Heart right ventricle (tissue), 16 donors: ENCODE measurements at places on chromosomes 6 and 20. TPM values are rescaled to one million over a fixed set of nuclear protein-coding genes. Genes with fewer than 3 reads are reported as not detected.
A peak's percentile ranks its signal among the peaks of the same experiment; 100 is the strongest.

DNA sequence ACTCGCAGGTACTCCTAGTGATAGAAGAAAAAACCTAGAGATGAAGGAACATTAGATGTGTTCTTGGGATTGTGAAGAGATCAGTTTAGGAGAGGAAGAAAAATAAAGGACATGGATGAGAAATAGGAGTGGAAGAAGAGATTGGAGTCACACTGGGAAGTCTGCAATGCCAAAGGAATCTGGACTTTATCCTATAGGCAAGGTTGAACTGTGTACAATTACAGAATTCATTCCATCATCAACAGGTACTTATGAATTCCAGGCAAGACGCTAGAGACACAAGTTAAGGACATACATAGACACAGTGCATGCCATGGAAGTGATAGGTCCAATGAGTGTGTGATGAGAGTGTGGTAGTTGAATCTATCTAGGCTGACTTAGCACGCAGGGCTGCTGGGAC is 101.3 kb downstream of the EDN1 start:
- no peak for DNase-seq

DNA sequence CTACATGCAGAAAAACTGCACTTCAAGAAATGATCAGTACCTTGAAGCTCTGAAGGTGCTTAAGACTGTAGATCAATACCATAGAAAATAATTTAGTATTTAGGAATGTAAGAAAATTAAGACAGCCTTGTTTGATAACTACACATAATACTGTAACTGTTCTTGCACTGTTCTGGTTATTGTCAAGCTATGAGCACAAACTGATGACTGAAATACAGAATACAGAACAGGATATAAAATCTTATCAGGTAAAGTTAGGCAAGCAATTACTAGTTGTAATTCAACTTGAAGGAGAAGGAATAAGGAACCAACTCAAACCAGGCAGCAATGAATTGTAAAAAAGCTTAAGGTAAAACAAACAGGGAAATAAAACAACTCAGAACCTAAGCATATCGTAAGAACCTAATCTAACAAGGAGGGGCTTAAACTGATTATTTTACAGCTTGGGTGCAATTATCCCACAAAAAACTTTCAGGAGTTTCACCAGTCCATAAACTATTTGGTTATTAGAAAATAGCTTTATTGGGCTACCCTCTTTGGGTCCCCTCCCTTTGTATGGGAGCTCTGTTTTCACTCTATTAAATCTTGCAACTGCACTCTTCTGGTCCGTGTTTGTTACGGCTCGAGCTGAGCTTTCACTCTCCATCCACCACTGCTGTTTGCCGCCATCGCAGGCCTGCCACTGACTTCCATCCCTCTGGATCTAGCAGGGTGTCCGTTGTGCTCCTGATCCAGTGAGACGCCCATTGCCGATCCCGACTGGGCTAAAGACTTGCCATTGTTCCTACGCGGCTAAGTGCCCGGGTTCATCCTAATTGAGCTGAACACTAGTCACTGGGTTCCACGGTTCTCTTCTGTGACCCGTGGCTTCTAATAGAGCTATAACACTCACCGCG is 97.7 kb downstream of the ATG5 start:
- no peak for DNase-seq

Gene PPIL1
- total RNA-seq, result 46.4 TPM

Gene GTPBP2
- total RNA-seq, result 27.6 TPM

DNA sequence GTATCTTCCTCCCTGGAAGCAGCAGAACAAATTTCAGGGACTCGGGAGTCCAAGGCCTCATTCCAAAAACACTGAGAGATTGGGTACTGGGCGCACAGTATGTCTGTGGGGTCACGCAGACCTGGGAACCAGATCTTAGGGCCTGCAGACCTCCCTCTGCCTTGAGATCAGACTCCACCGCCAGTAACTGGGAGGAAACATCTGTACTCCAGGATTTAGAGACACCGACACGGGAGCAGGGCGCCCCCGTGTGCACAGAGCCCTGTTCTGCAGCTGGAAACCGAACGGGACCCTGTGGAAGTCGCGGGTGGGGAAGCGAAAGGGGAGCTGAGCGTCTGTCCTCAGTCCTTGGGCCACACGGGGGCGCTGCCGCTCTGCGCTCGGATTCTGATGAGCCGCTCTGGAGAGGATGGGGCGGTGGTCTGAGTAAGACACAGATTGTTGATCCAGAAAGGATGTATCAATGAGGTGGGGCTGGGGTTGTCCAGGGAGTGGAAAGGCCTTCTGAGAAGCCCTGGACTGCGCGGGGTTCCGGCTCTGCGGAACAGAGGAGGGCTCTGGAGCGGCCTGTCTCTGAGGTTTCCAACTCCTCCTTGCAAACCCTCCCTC is 35.7 kb upstream of the HLA-E start:
- peak; percentile 82 for DNase-seq
